Hepatocyte (in vitro differentiated cells): ENCODE measurements at places on chromosomes 16 and 17. TPM values are rescaled to one million over a fixed set of nuclear protein-coding genes. Genes with fewer than 3 reads are reported as not detected.

PIRT gene
- not detected in 2 replicates for polyA plus RNA-seq

CARHSP1 gene
- 164 and 167 TPM in 2 replicates for polyA plus RNA-seq

CLEC18A gene
- polyA plus RNA-seq, result 0.26 and 0.37 TPM in 2 replicates

ANKFN1 gene
- 0.83 and 1.2 TPM in 2 replicates for polyA plus RNA-seq

GNAO1 gene
- polyA plus RNA-seq, result 0.60 and 2.2 TPM in 2 replicates

PPP1R1B gene
- polyA plus RNA-seq, result 3.7 TPM in 2 replicates

MYL11 gene
- 2.2 and 5.3 TPM in 2 replicates for polyA plus RNA-seq

CDH3 gene
- polyA plus RNA-seq, result 62.4 and 77.4 TPM in 2 replicates
